ENCODE measurements at places on chromosomes 2 and 18.

GRCh38 chr2:10190737-10191532 lies 68.4 kb downstream of the RRM2 start:
- no peak for DNase-seq

DNA sequence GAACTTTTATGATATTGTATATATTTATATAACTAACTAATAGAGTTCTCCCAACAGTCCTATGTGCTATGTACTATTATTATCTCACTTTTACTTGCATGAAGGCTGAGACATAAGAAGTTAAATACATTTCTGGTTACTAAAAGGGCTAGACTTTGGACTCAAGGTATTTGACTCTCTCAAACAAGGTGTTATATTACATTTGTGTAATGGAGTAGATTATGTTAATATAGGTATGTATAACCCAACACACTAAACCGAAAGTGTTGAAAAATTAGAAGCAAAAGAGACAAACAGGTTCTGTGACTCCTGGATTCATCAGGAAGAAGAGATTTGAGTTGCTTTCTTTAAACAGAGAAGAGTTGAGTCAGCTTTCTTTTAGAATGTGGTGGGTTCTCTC lies 733.6 kb upstream of the ZEB2 start:
- no peak for DNase-seq

GRCh38 chr18:11995445-11996189 lies 14.3 kb downstream of the IMPA2 start:
- peak; percentile 92 for DNase-seq

DNA sequence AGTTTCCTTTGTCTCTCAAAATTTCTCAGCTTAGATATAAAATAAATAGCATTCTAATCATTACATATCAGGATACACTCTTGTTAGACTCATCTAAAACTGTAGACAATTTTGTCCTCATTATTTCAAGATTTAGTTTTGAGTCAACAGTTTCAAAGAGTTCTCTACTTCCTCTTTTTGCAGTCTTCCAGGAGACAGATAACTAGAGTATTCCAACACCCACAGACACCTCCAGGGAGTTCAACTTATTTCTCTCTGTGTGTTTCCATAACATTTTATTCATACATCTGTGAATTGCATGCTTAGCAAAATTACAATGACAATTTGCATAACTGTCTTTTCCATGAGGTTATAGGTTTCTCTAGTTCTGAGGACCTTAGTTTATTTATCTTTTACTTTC lies 166.6 kb upstream of the HNMT start:
- DNase-seq = no peak

DNA sequence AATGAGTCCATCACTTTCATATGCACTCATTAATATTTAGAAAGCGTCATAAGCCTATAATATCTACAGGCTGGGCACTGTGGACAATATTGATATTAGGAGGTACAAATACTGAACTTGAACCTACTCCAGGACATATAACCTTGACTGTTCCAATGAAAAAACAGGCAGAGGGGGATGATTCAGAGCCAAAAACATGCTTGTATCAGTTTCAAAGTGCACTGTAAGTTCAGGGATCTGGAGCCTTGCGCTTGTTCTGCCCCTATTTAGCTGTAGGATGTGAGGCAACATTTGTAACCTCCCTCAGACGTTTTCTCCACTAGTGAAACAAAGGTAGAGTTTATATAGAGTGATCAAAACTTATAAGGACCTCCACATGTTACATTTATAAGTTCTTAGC lies 246.1 kb upstream of the GYPC start:
- DNase-seq = no peak

GRCh38 chr2:42913280-42913878 lies 121.0 kb upstream of the HAAO start:
- DNase-seq = peak; percentile 40

GRCh38 chr2:206555721-206556120 lies 86.6 kb upstream of the FAM237A start:
- no peak for DNase-seq

DNA sequence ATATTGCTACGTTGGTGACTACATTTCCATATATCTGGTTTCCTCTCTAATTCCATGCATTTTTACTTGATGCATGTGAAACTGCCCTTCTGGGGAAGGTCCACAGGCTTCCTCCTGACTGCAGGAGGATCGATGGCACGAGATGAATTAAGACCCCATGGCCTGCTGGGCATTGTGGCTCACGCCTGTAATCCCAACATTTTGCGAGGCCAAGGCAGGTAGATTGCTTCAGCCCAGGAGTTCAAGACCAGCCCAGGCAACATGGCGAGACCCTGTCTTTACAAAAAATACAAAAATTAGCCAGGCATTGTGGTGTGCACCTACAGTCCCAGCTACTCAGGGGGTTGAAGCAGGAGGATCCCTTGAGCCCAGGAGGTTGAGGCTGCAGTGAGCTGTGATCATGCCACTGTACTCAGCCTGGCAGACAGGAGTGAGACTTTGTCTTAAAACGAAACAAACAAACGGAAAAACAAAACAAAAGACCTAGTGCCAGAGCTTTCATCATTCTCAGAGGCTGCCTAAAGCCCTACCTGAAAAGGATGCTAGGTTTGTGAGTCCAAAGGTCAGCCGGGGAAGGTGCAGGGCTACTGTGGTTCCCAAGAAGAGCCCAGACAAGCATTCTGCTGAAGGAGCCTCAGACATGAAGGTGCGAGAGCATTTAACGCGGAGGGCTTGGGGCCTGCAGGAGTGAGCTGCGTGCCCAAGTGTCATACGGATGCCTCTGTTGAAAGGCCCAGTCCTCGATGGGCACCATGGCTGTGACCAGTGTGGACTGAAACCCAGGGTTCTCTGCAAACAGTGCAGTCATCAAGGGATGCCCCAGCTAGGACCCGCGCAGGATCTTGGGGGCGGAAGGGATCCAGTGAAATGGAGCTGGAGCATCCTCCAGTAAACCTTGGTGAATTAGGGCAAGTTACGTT lies 21.6 kb downstream of the GPR55 start:
- DNase-seq = no peak
